HFFc6 (cell line): ENCODE measurements at places on chromosomes 7 and 10. TPM values are rescaled to one million over a fixed set of nuclear protein-coding genes. Genes with fewer than 3 reads are reported as not detected.

DNA sequence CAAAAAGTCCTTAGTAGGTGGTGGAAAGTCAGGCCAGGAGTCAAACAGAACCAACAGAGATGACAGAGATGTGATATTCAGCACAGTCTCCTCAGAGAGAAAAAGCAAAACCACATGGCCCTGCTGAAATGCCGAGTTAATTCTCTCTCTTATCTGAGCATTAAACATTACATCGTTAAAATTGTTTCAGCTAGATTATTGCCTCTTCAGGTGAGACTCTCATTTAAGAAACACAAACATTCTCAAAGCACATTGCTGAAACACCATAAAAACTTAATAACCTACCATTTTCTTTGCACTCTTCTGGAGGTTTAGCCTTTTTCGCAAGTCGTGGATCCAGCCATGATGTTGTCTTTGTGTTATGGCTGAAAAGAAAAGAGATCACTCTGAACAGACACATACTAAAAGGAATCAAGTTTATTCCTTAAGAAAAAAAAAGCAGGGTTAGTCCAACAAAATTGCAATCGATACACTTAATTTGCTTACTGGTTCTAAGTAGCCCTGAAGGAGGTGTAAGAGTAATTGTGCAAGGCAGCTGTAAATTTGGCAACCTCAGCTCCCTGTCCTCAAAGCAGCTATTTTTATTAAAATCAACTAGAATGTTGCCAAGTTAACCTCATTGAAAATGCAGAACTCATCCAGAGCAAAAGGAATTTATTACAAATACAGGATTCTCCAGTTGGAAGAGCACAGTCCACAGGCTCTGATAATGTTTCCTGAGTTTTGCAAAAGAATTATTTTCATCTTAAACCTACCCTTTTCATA is 691.1 kb downstream of the PHTF2 start:
- peaks cover 11% of the 10 kb centered on the region for H3K36me3 ChIP-seq
- no peak overlapping the region for H3K27ac ChIP-seq
- peaks cover 11% of the 10 kb centered on the region for H3K4me1 ChIP-seq
- H3K4me3 ChIP-seq = peak overlapping the region; percentile 54; the same call in 1 of the 2 replicates
- no peak for DNase-seq
- H3K27me3 ChIP-seq = no peaks in the 10 kb centered on the region

RFC2 gene
- 16.9 to 31.9 TPM (median 31.8 TPM) in 3 replicates for total RNA-seq

RBM48 gene
- 7.7 to 9.7 TPM (median 8.3 TPM) in 3 replicates for total RNA-seq

DNA sequence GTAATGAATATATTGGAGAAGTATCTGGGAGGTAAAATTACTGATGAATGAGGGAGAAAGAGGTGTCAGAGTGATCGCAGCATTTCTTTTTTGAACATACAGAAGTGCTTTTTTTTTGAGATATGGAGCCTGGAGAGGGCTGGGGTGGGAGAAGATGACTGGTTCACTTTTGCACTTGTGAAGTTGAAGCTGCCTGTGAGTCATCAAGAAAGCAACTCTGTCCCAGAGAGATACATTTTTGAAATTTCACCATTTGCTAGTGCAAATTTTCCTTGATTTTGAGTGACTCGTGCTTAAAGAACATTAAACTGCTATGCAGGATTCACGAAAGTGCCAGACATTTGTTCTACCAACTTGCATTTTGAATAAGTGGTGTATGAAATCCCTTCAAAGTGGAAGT is 81.8 kb downstream of the ADRA2A start:
- DNase-seq = no peak
- no peak overlapping the region for H3K27ac ChIP-seq
- H3K4me3 ChIP-seq = no peak overlapping the region
- no peaks in the 10 kb centered on the region for H3K4me1 ChIP-seq
- no peaks in the 10 kb centered on the region for H3K36me3 ChIP-seq

DNA sequence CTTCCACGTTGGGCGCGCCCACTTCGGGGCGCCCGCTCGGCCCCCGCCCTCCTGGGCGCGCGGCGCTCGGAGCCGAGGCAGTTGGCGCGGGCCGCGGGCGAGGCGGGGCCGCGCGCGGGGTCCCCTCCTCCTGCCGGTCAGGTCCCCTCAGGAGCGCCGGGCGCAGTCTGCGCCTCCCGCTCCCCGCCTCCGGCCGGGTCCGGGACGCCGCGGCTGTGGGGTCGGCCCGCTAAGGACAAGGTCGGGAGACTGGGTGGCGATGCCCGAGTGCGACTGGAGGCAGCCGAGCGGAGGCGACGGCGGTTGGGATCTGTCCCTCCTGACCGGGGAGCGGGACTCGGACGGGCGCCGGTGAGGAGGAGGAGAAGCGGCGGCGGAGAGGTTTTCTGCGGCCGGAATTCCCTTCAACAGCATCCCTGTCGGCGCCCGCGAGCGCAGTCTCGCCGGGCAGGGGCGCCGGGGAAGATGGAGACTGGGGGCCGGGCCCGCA is at the start of gene ATRNL1:
ATRNL1 (plus strand) TSS at position 80 of the 490 bp plus-strand sequence; CDS start at position 466, 386 bp downstream.
- H3K4me3 ChIP-seq = peak within 1 kb of the TSS; percentile 81
- DNase-seq = no peak
- no peak within 1 kb of the TSS for H3K27ac ChIP-seq
- H3K4me1 ChIP-seq = peaks cover 14% of the 10 kb centered on the region
- H3K27me3 ChIP-seq = peaks cover 27% of the 10 kb centered on the region
- no peaks in the 10 kb centered on the region for H3K36me3 ChIP-seq

DNA sequence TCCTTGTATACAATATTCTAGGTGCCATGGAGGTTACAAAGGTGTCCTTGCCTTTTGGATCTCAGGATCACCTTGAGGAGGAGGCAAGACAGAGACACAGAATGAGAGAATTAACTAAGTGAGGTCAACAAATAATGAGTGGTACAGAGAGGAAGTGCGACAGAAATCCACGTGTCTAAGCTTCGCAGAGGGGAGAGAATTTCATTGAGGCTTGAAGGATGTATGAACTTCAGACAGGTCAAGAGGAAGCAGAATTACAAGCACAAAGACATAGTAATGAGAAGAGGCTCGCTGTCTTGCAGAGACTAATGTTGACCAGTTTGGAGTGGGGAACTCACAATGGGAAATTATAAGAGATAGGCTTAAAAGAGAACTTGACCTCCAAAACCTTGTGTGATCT is 308.7 kb downstream of the FRMD4A start:
- DNase-seq = no peak
- peaks cover 12% of the 10 kb centered on the region; the same call in 1 of the 2 replicates for H3K36me3 ChIP-seq

DNA sequence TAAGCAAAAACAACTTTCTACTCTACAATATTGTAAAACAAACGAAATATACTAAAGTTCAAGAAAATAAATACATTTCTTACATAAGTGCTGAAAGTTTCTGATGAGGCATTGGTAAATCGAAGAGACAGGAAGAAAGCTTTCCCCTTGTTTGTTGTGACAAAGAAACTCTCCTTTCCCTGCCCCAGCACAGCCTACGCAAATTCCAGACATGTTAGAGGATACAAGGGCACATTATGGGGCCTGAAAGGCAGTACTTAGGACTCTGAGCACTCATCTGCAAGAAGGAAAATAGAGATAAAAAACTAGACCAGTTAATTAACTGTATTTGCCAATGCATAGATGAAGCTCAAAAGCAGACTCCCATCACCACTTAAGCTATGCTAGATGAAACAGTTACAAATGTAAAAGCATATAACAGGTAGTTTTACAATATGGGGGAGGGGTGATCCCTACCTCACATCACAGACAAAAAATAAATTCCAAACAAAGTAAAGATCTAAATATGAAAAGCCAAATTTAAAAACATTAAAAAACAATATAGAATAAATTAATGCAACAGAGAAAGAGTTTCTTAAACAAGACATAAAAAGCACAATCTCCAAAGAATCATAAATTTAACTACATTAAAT is 21.8 kb downstream of the ARHGAP19 start:
- peak; percentile 8 for DNase-seq
- H3K27me3 ChIP-seq = peaks cover 2% of the 10 kb centered on the region; the same call in 1 of the 2 replicates
- peak overlapping the region; percentile 19; the same call in 1 of the 2 replicates for H3K27ac ChIP-seq
- no peaks in the 10 kb centered on the region for H3K36me3 ChIP-seq
- peaks cover 13% of the 10 kb centered on the region for H3K4me1 ChIP-seq
- H3K4me3 ChIP-seq = no peak overlapping the region

DNA sequence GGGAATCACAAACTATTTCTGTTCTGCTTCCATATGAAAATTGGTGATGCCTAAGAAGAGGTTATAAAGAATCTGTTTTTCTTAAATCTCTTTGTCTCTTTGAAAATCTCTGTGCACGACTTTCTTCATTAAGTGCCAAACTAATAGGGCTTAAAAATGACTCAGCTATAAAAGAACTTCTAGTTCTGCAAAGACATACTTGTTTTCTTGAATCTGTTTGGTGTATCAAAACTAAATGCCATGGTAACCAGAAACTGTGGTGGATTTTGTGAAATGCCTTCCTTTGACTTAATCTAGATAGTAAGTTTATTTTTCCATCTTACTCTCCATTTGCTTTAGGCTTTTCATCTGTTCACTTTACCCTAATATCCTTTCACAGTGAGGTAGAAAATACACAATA is 417.8 kb downstream of the PARD3 start:
- no peak overlapping the region for H3K4me3 ChIP-seq
- peaks cover 2% of the 10 kb centered on the region; the same call in 1 of the 2 replicates for H3K27me3 ChIP-seq
- H3K27ac ChIP-seq = peak overlapping the region; percentile 84

HHEX gene
- total RNA-seq = 1.9 to 4.9 TPM (median 3.2 TPM) in 3 replicates

CRPPA gene
- total RNA-seq = 2.5 to 2.8 TPM (median 2.5 TPM) in 3 replicates
